ENCODE measurements at places on chromosomes 13 and 19. TPM values are rescaled to one million over a fixed set of nuclear protein-coding genes. Genes with fewer than 3 reads are reported as not detected.

- no peak for DNase-seq
Observed at GRCh38 chr19:48469934-48470680, 938 bp downstream of the CYTH2 start.

DNA sequence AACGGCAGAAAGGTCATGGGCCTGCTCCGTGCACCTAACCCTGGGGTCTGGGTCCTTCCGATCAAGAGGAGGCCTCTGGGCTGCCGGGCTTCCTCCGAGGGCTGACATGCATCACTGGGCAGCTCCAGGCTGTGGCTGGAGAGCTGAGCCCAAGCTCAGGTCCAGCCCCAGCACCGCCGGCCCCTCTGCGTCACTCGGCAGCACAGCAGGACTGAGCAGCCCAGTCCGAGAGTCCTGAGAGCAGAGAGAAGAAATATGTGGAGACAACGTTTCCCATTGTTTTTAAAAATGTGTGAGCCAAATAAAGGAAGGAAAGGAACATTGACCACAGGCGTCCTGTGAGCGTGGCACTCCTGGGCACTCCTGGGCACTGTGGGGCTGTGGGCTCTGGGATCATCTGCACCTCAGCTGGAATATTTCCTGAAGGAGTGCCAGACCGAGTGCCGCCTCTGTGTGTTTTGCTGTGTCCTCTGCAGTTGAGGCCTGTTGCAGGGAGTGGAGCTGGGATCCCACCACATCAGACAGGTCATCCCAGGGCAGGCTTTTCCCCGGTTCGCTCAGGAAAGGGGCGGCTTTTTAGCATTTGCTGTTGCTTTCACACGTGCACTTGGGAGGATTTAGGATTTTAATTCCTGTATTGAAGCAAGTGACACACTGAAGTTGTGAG lies 37.8 kb upstream of the TFDP1 start:
- DNase-seq, result no peak

DNA sequence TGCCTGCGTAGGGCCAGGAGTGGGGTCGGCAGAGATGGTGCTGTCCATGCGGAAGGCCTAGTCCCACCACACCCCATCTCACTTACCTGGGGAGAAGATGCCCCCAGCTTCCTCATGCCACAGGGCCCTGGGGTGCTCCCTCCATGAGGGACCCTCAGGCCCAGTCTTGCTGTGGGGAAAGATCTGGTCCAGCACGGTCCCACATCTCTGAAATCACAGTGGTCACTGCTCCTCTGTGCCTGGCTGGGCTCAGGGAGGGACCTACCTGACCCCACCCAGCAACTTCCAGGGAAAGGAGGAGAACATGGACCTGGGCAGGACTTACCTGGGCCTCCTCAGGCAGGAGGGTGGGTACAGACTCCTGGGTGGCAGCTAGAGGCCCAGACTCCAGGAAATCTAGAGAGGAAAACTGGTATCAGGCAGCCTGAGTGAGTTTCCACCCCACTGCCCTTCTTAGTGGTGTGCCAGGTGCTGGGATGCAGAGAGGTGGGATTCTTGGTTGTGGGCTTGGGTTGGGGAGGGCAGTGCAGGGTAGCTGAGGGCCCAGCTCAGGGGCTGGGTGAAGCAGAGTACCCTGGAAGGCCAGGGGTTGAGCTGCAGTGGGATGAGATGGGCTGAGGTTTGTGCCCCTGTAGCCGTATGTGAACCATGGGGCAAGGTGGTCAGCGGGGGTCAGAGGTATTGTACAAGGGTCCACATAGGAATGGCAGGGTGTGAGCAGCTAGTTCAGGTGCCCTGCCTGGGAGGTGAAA lies 3.8 kb downstream of the MZF1 start:
- no peak for DNase-seq

OR7A5 gene
- total RNA-seq, result 0.74 TPM

DNA sequence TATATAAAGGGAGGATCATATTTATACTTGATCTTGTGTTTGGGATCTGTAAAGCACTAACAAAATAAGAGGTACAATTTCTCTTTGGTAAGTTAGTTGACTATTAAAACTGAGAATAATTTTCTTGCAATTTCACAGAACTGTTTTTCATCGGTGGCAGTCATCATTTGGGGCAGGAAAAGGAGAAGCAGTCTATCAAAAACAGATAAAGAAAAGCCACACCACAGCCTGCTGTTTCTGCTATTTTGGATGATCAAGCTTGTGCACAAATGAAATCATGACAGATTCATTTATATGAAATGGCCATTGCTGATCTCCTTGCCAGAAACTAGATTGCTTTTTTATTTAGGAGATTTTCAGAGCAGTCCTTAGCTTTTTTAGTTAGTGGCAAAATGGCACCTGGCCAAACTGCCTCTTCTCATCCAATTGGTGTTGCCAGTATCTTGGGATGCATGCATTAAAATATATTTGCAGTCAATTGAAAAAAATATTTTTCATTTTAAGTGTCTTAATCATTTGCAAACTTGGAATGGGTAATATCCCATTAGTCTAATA lies 326.0 kb downstream of the HS6ST3 start:
- DNase-seq, result no peak

KCNN1 gene
- total RNA-seq, result 1.5 TPM

DNA sequence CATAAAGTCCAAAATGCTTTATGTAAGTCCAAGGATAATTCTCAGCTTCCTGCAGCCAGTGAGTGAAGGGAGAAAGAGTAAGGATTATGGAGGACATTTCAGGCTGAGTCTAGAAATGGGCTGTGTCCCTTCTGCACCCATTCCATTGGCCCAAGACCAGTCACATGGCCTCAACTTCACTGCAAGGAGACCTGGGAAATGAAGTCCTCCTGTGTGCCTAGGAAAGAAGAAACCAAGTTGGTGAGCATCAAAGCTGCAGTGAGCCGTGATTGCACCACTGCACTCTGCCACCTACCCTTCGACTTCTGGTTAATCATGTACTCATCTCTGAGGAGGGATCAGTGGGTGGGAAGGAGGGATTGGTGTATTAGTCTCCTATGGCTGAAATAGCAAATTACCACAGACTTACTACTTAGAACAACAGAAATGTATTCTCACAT lies 3.6 kb upstream of the CD37 start:
- DNase-seq, result no peak

DHRS12 gene
- 12.5 TPM for total RNA-seq

PRX gene
- total RNA-seq, result 3.2 TPM

DNA sequence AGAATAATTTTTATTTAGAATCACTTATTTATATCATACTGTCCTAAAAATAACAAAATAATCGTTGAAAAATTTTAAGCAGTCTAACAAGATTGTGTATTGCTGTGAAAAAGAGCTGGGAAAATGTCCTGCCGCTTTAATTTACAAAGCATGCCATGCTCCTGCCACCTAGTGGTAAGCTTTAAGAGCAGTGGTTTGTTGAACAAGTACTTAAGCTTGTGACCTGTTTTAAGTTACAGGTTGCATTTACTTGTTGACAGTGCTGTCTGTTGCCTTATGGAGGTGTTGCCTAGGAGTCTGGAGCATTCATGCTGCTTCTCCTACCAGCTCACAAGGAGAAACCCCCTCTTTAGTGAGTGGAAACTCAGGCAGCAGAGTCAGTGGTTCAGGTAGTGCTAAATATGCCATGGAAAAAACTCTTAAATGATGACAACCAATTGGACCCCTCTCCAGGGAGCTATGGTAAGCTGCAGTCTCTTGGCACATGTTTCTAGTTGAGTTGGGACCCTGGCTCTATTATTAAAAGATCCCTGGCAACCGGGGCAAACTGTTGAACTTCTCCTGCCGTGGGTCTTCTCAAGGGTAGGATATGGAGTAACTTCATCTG lies 68.4 kb downstream of the SPATA13 start:
- peak; percentile 62 for DNase-seq

CYP4F2 gene
- total RNA-seq, result 6.9 TPM

DNA sequence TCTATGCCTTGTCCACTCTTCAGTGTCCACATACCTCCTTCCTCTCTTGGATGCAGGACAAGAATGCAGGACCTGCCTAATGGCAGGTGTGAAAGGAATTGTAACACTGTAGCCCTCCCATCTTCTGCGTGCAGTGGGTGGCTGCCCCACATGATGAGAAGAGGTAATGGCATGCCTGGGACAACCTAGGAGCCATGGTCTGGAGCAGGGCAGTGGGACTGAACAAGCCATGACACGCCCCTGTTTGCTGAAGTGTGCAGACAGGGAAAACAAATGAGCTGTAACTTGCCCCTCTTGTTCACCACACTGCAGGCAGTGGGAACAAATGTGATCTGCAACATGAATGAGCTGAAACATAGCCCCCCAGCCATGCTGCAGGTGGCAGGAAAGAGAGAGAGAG lies 192.2 kb downstream of the PCDH17 start:
- no peak for DNase-seq

- no peak for DNase-seq
Observed at GRCh38 chr19:32674153-32674930, 638 bp downstream of the ANKRD27 start.

SLC17A7 gene
- total RNA-seq, result 0.74 TPM

DNA sequence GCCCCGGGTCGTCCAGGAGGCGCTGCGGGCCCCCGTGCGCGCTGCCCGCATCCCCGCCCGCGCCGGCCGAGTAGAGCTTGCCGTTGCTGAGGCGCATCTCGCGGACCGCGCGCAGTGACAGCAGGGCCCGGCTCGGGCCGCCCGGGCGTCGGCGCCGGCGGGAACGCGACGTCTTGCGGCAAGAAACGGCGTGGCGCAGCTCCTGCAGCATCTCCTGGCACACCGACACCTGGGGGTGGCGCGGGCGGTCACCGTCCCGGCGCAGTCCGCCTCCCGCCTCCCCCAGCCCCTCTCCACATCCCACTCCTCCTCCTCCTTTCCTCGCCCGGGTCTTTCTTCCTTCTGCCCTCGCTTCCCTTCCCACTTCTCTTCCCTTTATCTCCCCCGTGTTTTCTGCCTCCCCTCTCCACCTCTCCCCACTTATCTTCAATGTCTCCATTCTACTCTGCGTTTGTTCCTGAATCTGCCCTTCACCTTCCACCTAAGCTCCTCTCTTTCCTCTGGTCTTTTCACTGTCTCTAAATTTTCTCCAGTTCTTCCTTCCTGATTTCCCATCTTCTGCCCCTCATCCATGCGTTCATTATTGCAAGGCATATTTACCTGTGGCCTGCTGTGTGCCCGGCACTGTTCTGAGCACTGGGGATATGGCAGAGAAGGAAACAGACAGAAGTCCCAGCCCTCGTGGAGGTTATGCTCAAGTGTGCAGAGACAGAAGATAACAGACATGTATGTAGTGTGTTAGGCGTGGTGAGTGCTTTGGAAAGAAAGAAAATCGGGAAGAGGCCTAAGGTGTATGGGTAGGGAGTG lies 5.2 kb upstream of the ATP1A3 start:
- no peak for DNase-seq

TEX26 gene
- not detected for total RNA-seq

- DNase-seq, result peak; percentile 79
Observed at GRCh38 chr13:113565526-113566226, 18.9 kb upstream of the TFDP1 start.

All from vagina (tissue), 2 donors.